ENCODE measurements at places on chromosomes 7 and 10. TPM values are rescaled to one million over a fixed set of nuclear protein-coding genes. Genes with fewer than 3 reads are reported as not detected.

The ITPRID1 gene
- total RNA-seq: not detected

The C7orf33 gene
- not detected for total RNA-seq

The CPN1 gene
- not detected for total RNA-seq

The SPDYE2 gene
- not detected for total RNA-seq

The HHEX gene
- 6.3 TPM for total RNA-seq

The EIF5AL1 gene
- 0.31 TPM for total RNA-seq

The FAM25A gene
- not detected for total RNA-seq

The AKR1C4 gene
- total RNA-seq: not detected

The KIF5B gene
- 135 TPM for total RNA-seq

The ADAM22 gene
- 3.4 TPM for total RNA-seq

The KIAA1549 gene
- 1.9 TPM for total RNA-seq

The PRKG1 gene
- total RNA-seq: 30.7 TPM

GRCh38 chr7:42055171-42055570 is 181.8 kb downstream of the GLI3 start:
- H3K4me1 ChIP-seq: no peaks in the 10 kb centered on the region
- no peaks in the 10 kb centered on the region for H3K36me3 ChIP-seq
- H3K27me3 ChIP-seq: no peaks in the 10 kb centered on the region

GRCh38 chr10:110059925-110060324 is 52.1 kb downstream of the ADD3 start:
- no peaks in the 10 kb centered on the region for H3K36me3 ChIP-seq
- no peak overlapping the region for H3K4me3 ChIP-seq
- no peak for DNase-seq
- H3K4me1 ChIP-seq: peaks cover 22% of the 10 kb centered on the region
- H3K27ac ChIP-seq: peak overlapping the region; percentile 8

GRCh38 chr10:26357203-26357602 is 80.9 kb upstream of the APBB1IP start:
- DNase-seq: no peak
- H3K27ac ChIP-seq: no peak overlapping the region
- no peaks in the 10 kb centered on the region for H3K4me1 ChIP-seq

GRCh38 chr10:80805343-80806020 is 267.8 kb downstream of the SH2D4B start:
- DNase-seq: no peak
- H3K27ac ChIP-seq: no peak overlapping the region
- no peak overlapping the region for H3K4me3 ChIP-seq
- H3K36me3 ChIP-seq: no peaks in the 10 kb centered on the region

DNA sequence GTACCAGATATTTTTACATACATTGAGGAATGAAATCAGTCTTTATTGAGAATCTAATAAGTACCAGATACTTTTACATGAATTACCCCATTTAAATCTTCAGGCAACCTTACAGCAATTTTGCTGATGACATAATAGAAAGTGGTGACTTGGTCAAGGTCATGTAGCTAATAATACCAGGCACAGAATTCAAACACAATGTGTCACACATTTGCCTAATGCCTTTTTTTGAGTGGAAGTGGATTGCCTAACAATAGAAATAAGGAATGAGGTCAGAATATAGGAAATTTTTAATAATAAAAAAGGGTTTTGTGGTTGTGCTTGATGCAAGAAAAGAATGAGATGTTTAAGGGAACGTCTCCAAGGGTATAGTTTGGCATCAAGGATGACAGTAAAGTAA is 466.6 kb upstream of the IGFBP3 start:
- no peak for DNase-seq
- H3K4me1 ChIP-seq: peaks cover 11% of the 10 kb centered on the region
- H3K4me3 ChIP-seq: no peak overlapping the region
- no peaks in the 10 kb centered on the region for H3K27me3 ChIP-seq

GRCh38 chr10:127937069-127937468 is 30.2 kb downstream of the PTPRE start:
- no peak overlapping the region for H3K4me3 ChIP-seq
- H3K27me3 ChIP-seq: no peaks in the 10 kb centered on the region
- H3K4me1 ChIP-seq: no peaks in the 10 kb centered on the region
- H3K27ac ChIP-seq: no peak overlapping the region
- H3K36me3 ChIP-seq: no peaks in the 10 kb centered on the region

- H3K27ac ChIP-seq: no peak overlapping the region
- H3K4me1 ChIP-seq: peaks cover 9% of the 10 kb centered on the region
- no peak for DNase-seq
- H3K27me3 ChIP-seq: peaks cover 50% of the 10 kb centered on the region
- H3K36me3 ChIP-seq: no peaks in the 10 kb centered on the region
Measured at GRCh38 chr7:100968650-100969049, 715 bp upstream of the MUC12 start.

- H3K4me1 ChIP-seq: no peaks in the 10 kb centered on the region
- H3K4me3 ChIP-seq: no peak overlapping the region
- no peak for DNase-seq
- H3K27me3 ChIP-seq: no peaks in the 10 kb centered on the region
- no peak overlapping the region for H3K27ac ChIP-seq
Measured at GRCh38 chr7:1106063-1106792, 18.3 kb downstream of the GPER1 start.

- peaks cover 96% of the 10 kb centered on the region for H3K27me3 ChIP-seq
- H3K4me3 ChIP-seq: no peak overlapping the region
- no peaks in the 10 kb centered on the region for H3K36me3 ChIP-seq
Measured at GRCh38 chr10:49616421-49617101, 2.7 kb downstream of the CHAT start.

- DNase-seq: no peak
- no peaks in the 10 kb centered on the region for H3K36me3 ChIP-seq
- H3K4me1 ChIP-seq: no peaks in the 10 kb centered on the region
Measured at GRCh38 chr10:76973091-76974016, 664.3 kb downstream of the KCNMA1 start.

GRCh38 chr10:28993056-28993455 is 295.8 kb upstream of the LYZL1 start:
- no peaks in the 10 kb centered on the region for H3K27me3 ChIP-seq
- no peak for DNase-seq
- no peaks in the 10 kb centered on the region for H3K4me1 ChIP-seq
- no peak overlapping the region for H3K4me3 ChIP-seq

GRCh38 chr10:111996103-111996502 is 187.5 kb downstream of the GPAM start:
- no peak overlapping the region for H3K27ac ChIP-seq
- H3K36me3 ChIP-seq: no peaks in the 10 kb centered on the region
- no peak for DNase-seq
- no peak overlapping the region for H3K4me3 ChIP-seq

DNA sequence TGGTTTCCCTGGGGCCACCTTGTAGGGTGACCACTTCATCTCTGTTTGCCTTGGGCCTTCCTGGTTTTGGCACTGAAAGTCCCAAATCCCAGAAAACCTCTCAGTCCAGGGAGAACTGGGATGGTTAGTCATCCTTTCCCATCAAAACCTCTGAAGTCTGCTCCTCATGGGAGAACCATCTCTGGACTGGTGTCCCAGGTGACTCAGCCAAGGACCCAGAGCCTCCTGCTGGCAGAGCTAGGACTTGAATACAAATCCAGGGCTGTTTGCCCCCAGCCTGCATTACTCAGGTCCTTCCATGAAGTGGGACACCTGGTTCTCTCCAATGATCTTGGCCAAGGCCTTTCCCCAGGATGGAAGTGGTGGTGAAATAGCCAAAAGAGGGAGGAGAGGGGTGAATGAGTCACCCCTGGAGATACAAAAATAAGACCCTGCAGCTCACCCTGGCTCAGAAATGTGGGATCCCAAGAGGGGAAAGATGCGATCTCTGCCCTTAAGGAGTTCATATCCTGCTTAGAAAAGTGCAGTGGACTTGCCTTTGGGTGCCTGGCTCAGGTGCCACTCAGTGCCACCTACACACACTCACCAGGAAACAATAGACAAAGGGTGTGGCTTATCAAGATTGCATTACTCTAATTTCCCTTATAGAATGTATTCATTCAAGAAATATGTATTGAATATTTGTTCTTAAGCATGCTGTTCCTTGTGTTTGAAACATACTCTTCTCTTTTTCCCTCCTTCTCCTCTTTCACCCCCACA is 22.0 kb downstream of the ADRA2A start:
- H3K27me3 ChIP-seq: no peaks in the 10 kb centered on the region
- H3K36me3 ChIP-seq: no peaks in the 10 kb centered on the region
- H3K4me1 ChIP-seq: no peaks in the 10 kb centered on the region
- no peak overlapping the region for H3K4me3 ChIP-seq
- no peak for DNase-seq

DNA sequence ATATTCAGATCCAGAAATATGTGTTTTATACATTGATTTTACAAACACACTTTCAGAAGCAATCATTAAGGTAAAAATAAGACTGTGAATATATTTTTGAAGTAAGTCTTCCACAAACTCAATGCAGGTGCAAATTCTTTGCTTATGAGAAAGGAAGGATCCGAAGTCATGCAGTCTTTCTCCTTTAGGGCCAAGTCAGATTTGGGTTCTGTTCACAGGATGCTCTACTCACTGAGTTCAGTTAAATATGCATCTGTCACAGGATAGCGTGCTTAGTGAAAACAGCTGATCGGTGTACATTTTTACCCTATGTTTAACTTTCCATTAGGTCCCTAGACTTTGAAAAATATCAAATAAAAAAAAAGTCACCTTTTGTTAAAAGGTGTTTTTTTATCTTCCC is 608.5 kb downstream of the PHTF2 start:
- no peak for DNase-seq
- H3K27ac ChIP-seq: no peak overlapping the region
- no peaks in the 10 kb centered on the region for H3K27me3 ChIP-seq
- no peaks in the 10 kb centered on the region for H3K4me1 ChIP-seq
- no peak overlapping the region for H3K4me3 ChIP-seq

- H3K36me3 ChIP-seq: no peaks in the 10 kb centered on the region
- no peak overlapping the region for H3K27ac ChIP-seq
- H3K27me3 ChIP-seq: no peaks in the 10 kb centered on the region
- no peaks in the 10 kb centered on the region for H3K4me1 ChIP-seq
- no peak for DNase-seq
Measured at GRCh38 chr10:132252412-132252811, 55.3 kb downstream of the STK32C start.

GRCh38 chr10:133401500-133401899 is 7.5 kb downstream of the MTG1 start:
- no peak for DNase-seq
- H3K27me3 ChIP-seq: no peaks in the 10 kb centered on the region
- no peaks in the 10 kb centered on the region for H3K4me1 ChIP-seq
- no peak overlapping the region for H3K4me3 ChIP-seq
- no peak overlapping the region for H3K27ac ChIP-seq
- peaks cover 97% of the 10 kb centered on the region for H3K36me3 ChIP-seq

DNA sequence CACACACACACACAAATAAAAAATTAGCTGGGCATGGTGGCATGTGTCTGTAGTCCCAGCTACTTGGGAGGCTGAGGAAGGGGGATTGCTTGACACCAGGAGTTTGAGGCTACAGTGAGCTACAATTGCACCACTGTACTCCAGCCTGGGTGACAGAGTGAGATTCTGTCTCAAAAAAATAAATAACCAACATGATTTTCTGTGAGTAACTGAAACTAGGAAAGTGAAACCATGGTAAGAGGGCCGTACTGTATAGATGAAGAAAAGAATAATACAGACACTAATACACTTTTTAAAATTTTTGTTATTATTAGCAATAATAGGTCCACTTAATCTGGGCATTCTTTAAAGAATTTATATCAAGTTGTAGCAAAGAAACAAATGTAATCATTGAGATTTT is 170.9 kb downstream of the HGF start:
- no peak overlapping the region for H3K4me3 ChIP-seq
- H3K27ac ChIP-seq: no peak overlapping the region
- H3K27me3 ChIP-seq: no peaks in the 10 kb centered on the region
- no peaks in the 10 kb centered on the region for H3K36me3 ChIP-seq

- H3K36me3 ChIP-seq: no peaks in the 10 kb centered on the region
- no peak overlapping the region for H3K27ac ChIP-seq
- no peaks in the 10 kb centered on the region for H3K27me3 ChIP-seq
Measured at GRCh38 chr10:132566892-132567291, 29.3 kb downstream of the INPP5A start.

DNA sequence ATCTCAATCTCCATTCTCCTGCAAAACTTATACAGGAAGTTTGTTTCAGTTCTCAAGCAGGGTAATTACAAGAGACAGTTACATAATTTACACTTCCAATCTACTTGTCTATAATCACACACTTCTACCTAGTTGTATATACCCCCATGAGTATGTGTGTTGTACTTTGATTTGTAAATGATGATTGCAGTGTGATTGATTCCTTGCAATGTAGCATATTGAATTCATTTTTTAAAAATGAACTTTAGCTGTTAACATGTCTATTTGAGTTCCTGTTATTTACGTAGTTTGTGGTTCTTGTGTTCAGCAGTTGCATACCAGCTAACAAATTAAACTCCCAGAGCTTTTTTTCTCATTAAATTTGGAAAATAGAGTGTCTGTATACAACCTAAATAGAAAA is 102.5 kb upstream of the SAMD8 start:
- H3K4me1 ChIP-seq: no peaks in the 10 kb centered on the region
- no peak overlapping the region for H3K4me3 ChIP-seq
- H3K27me3 ChIP-seq: no peaks in the 10 kb centered on the region
- no peak overlapping the region for H3K27ac ChIP-seq

- no peaks in the 10 kb centered on the region for H3K4me1 ChIP-seq
- H3K27me3 ChIP-seq: no peaks in the 10 kb centered on the region
- H3K36me3 ChIP-seq: no peaks in the 10 kb centered on the region
- H3K27ac ChIP-seq: no peak overlapping the region
- no peak for DNase-seq
Measured at GRCh38 chr7:146894927-146895326, 778.3 kb downstream of the CNTNAP2 start.

DNA sequence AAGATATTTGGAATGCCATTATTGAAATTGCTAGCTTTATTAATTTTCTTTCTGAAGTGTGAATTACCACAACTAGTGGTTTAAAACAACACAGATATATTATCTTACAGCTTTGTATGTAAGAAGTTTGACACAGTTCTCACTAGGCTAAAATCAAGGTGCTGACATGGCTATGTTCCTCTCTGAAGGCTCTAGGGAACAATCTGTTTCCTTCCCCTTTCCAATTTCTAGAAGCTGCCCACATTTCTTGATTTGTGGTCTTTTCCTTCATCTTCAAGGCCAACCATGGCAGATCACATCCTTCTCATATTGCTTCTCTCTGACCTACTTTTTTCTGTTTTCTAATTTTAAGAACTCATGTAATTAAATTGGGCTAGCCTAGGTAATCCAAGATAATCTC is 43.3 kb upstream of the SLC26A3 start:
- no peaks in the 10 kb centered on the region for H3K36me3 ChIP-seq
- no peaks in the 10 kb centered on the region for H3K4me1 ChIP-seq
- DNase-seq: no peak
- H3K27ac ChIP-seq: no peak overlapping the region

DNA sequence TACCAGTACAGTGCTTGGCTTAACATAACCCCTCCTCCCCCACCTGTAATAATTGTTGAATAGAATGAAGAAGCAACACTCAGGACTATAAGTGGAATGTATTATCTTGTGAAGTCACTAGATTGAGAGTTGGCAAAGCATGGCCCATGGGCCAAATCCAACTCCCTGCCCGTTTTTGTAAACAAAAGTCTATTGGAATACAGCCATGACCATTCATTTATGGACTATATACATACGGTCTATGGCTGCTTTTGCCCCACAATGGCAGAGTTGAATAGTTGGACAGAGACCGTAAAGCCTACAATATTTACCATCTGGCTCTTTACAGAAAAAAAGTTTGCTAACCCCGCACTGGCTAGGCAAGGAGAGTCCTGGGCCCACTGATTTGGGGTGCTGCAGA is 48.1 kb upstream of the CYCS start:
- no peak overlapping the region for H3K4me3 ChIP-seq
- no peaks in the 10 kb centered on the region for H3K27me3 ChIP-seq
- H3K27ac ChIP-seq: no peak overlapping the region
- H3K4me1 ChIP-seq: no peaks in the 10 kb centered on the region

Measured in heart left ventricle (tissue), 16 donors.